ENCODE measurements at places on chromosomes 16 and 17. TPM values are rescaled to one million over a fixed set of nuclear protein-coding genes. Genes with fewer than 3 reads are reported as not detected.
A peak's percentile ranks its signal among the peaks of the same experiment; 100 is the strongest.

DNA sequence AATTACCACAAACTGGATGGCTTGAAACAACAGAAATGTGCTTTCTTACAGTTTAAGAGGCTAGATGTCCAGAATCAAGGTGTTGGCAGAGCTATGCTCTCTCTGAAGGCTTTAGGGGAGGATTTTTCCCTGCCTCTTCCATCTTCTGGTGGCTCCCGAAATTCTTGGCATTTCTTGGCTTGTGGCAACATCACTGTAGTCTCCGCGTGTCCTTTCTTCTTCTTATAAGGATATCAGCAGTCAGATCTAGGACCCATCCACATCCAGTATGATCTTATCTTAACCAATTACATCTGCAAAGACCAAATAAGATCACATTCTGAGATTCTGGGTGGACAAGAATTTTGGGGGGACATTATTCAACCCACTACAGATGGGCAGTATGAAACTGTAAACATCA lies 119.2 kb upstream of the PMFBP1 start:
- ATAC-seq: peak; percentile 20

DNA sequence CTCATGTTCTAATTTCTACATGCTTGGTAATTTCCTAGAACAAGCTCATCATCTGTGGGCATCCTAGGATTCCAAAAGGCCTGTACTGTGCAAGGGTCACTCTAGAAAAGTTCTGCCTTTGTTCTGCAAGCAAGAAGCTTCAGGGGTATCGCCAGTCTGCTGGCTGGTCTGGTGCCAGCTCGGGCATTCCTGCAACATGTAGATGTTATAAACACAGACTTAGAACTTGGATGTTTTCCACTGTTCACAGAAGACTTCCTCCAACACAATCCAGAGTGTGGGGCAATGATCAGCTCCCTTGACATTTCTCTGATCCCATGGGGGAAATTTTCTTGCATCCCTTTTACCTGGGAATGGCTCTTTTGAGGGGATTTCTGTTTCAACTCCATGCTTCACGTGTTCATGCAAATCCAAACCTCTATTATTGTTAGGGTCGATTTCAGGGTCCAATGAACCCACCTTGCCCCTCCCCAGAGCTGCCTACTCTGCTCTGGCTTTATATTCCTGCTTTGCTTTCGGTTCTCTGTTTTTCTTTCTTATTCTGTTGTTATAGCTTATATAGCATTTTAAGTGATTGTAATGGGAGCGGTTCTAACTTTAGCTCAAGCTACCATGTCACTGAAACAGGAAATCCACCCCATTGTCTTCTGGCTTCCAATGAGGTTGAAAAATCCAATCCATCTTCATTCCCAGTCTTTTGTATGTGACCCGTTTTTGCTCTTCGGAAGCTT lies 25.3 kb downstream of the UBE2O start:
- ATAC-seq: no peak

DNA sequence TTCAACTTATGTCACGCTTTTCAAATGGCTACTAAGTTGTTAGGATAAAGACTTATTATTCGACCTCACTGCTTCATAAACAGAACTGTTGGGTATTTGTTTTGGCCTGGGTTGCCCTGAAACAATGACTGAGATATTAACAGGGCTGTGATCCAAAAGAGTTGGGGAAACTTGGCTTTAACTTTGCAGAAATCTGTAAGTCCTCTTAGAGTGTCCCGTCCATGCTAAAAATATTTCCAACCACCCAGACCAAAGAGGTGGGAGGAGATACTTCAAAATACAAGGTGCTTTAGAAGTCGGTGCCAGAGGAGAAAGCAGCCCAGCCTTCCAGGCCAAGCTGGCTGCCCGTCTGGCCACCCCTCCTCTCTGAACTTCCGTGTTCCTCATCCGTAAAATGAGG lies 16.1 kb upstream of the SPATA32 start:
- peak; percentile 35 for ATAC-seq

The KRTAP2-1 gene
- not detected for total RNA-seq

DNA sequence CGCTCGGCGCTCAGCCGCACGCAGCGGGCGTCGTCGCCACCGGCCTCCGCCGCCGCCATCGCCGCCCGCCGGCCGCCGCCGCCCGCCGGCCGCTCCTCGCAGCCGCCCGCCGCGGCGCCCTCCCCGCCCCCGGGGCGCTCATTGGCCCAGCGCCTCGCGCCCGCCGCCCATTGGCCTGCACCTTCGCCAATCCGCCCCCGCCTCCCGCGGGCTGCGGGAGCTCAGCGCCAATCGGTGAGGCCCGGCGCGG lies at the start of gene PGP:
TSS of gene PGP (minus strand) at position 122 of the 250 bp plus-strand sequence. CDS start at position 59, 63 bp downstream.
- ATAC-seq: no peak

- ATAC-seq: no peak
Measured at GRCh38 chr17:58593123-58593522, 78.7 kb upstream of the MTMR4 start.

DNA sequence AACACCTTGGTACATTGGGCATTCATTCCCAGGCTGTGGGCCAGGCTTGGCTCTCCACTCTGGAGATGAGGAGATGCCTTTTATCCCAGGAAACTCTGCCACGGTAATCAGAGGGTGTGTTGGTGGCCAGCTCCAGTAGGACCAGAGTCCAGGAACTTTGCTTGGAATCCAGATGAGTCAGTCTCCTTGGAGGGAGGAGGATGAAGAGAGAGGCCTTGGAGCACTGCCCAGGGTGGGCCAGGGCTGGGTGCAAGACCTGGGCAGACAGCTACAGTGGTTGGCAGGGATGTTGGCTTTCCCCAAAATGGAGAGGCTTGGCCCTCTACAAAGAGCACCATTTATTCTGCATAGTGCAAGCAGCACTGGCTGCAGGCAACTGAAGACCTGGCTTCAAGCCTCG lies 209.0 kb downstream of the RGS9 start:
- ATAC-seq: no peak

The MYL11 gene
- total RNA-seq: not detected

DNA sequence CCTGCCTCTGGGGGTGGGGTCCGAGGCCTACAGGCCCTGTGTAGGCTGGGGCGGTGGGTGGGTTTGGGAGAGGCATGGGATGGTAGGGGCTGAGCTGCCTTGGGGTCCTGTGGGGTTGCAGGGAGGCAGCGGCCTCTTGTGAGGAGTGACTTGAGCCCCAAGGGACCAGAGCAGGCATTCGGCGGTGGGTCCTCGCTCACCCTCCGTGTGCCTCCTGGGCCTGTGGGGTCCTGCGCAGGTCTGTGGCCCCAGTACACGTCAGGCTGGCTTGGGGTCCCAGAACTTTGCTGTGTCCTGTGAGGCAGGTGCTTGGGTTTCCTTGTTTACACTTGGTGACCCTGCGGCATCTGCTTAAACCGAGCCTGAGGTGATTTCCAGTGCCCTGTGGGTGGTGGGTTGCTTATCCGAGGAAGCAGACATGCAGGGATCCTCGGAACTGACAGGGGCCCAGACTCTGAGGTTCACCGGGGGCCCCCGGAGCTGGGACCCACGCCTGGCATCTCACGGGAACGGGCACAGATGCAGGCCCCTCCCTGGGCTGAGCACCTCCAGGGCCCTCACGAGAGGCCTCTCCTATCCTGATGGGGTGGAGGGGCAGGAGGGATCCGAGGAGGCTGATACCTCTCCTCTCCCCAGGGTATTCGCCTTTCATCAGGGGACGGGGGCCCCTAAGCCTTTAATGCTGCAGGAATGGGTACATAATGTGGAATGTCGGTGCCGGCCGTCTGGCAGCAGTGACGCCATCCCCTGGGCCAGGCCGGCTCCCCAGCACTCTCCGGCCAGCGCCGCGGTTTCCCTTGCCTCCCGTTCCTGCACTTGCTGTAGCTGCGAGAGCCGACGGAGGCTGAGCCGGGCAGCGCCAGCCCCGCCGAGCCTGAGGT lies 7.7 kb downstream of the METRNL start:
- ATAC-seq: no peak

The GP1BA gene
- total RNA-seq: not detected

DNA sequence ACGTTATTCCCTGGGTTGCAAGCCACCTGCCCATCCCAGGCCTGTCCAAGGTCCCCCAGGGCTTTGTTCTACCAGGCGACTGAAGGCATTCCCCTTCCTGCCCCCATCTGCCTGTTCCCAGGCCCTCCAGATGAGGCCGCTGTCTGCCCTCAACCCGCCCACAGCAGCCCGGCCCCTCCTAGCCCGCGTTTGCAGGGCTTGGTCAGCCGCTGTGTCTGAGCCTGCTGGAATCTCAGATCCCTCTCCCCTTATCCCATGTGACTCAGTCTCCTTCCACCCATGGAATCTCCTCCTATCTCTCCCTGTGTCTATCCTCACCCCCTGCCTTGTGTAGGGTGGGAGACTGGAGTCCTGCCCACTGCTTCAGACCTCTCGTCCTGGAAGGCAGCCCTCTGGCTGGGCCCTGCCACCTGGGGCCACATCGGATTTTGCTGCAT lies 186.0 kb upstream of the TNRC6C start:
- peak; percentile 78 for ATAC-seq

DNA sequence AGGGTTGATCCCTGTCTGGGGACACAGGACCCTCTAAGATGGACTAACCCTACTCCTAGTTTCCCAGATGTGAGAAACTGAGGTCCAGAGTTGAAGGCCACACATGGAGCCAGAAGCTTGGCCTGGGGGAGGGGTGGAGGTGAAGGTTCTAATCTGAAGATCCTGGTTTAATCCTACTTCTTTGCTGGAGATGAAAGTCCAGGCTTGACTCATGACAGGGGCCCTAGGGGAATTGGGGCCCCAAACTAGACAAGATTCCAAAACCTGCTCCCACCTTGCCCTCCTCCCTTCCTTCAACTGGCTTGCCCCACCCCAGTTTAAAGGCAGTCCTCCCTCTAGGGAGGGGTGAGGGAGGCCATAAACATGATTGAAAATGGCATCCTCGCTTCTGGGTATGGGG lies 21.6 kb downstream of the IGF2BP1 start:
- ATAC-seq: no peak

GRCh38 chr17:73611630-73612029 lies 32.6 kb downstream of the SDK2 start:
- no peak for ATAC-seq

GRCh38 chr16:51095890-51096626 lies 55.0 kb downstream of the SALL1 start:
- no peak for ATAC-seq

DNA sequence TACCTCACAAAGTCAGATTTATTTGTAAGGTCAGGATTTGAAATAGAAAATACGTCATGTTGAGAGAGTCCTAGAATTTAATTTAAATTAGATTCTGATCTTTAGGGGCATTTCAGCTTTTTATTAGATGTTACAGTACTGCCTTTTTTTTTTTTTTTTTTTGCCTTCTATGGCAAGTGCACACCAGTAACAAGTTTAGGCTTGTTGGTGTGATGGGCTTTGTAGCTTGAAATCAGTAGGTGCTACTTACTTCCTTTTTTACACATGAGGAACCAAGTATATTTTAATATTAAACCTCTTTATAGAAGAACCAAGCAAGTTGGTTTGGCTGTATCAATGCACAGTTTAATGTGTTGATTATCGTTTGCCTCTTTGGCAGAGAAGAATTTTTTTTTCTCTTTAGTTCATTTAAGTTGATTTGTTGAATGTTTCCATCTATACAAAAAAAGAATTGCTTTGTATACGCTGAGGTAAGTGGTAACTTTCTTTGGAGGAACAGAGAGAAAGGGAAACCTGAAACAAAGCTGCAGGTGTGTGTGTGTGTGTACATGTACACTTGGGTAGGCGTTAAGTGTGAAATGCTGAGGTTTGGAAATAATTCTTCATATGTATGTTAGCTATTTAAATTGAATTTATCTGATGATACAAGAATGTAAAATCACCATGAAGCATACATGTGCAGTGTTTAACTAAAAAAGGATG lies 15.7 kb downstream of the RBL2 start:
- ATAC-seq: no peak

The SCN4A gene
- 0.40 TPM for total RNA-seq

DNA sequence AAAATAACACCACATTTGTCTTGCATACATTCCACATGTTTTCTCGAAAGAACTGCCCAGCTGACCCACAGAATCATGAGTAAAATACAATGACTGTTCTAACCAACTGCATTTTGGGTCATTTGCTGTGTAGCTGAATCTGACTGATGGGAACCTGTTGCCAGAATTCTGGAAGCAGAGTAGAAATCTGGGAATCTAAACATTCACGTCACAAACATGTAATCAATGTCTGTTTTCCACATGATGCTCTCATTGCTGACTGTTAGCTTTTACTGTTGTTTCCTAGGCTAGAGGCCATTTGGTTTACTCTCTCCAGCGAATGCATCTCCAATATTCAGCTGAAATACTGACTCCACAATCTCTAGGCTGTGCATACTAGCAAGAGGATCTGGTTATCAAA lies 710.1 kb downstream of the KCNJ2 start:
- ATAC-seq: no peak

- peak; percentile 35 for ATAC-seq
Measured at GRCh38 chr16:67163999-67164558, 466 bp upstream of the HSF4 start.

The SGSM2 gene
- 42.8 TPM for total RNA-seq

- no peak for ATAC-seq
Measured at GRCh38 chr17:7755095-7755890, 37.7 kb downstream of the DNAH2 start.

- no peak for ATAC-seq
Measured at GRCh38 chr17:42178817-42179216, 2.1 kb downstream of the KCNH4 start.

The CDH5 gene
- total RNA-seq: 48.5 TPM

The SOCS7 gene
- total RNA-seq: 19.1 TPM

DNA sequence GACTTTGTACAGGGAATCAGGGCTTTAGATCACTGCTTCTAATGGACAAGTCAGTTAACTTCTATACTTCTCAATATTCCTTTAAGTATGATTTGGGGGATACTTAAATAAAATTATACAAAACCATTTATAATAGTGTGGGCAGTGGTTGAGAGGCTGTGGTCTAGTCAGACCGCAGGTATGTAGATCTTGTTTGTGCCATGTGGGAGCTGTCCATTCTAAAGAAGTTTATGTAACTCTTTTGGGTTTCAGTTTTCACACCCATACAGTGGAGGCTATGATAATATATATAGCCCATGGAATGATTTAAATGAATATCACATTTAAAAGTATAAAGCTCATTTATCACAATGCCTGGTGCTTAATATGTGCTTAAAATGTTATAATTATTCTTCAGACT lies 654.3 kb upstream of the KIF2B start:
- no peak for ATAC-seq

GRCh38 chr17:15134363-15134762 lies 130.8 kb downstream of the PMP22 start:
- ATAC-seq: no peak
